ENCODE measurements at places on chromosomes 5 and 9. TPM values are rescaled to one million over a fixed set of nuclear protein-coding genes. Genes with fewer than 3 reads are reported as not detected.

NUTM2F gene
- total RNA-seq: not detected

CCT5 gene
- total RNA-seq: 500 TPM

PDE6A gene
- 0.42 TPM for total RNA-seq

SLC34A3 gene
- 0.28 TPM for total RNA-seq

ACSL6 gene
- total RNA-seq: 0.06 TPM

INSYN2B gene
- total RNA-seq: 0.27 TPM

TTC16 gene
- total RNA-seq: not detected

CNTFR gene
- total RNA-seq: not detected

MRPL22 gene
- total RNA-seq: 62.8 TPM

EIF4EBP3 gene
- total RNA-seq: 2.3 TPM

VPS13A gene
- 11.4 TPM for total RNA-seq
